Pulmonary artery endothelial cell (primary cell): ENCODE measurements at places on chromosomes 12 and 14. TPM values are rescaled to one million over a fixed set of nuclear protein-coding genes. Genes with fewer than 3 reads are reported as not detected.

DNA sequence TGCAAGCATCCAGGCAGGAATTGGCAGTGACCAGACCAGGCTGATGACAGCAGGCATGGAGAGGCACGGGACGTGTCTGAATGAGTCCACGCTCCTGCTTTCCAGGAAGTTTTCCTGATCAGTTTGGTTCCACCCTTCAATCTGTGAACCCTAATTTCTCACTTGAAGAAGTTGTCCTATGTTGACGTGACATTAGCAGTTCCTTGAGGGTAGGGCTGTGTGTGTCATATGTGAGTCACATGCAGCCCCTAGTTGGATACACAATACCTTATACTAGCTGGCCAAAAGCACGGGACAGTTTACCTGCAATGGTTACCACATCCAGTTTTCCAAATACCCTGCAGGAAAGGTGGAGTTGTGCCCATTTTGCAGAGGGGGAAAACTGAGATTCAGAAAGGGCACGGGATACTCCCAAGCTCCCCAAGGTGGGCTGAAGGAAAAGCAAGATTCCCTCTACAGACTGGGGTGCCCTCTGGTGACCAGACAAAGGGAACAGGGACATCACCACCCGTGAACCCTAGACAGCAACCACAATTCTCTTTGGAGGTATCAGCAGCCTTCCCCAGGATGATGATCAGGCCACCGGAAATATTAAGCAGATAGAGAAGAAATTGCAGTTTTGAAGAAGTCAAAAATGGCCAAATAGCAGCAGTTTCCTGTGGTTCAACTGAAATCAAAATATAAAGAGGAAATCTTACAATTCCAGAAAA, 194.5 kb downstream of the PHETA1 start:
- DNase-seq, result no peak

DNA sequence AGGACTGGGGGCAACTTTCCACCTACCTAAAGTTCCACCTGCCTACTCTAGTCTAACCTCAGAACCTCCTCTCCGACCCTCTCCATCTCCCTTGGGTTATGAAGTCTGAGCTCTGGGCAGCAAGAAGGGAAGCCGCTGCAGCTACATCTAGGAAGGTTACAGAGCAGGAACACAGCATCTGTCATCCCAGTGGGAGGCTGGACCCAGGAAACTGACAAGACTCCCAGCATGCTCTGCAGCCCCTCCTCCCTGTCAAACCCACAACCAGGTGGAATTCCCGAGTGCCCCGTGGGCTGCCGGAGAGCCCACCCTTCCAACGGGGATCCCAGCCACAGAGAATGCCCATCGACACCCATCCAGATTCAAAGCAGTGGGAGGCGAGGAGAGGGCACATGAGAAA, 2.1 kb downstream of the TESC start:
- no peak for DNase-seq

- no peak for DNase-seq
These were observed 10.0 kb downstream of the CDCA4 start for GRCh38 chr14:105010891-105011291.

DNA sequence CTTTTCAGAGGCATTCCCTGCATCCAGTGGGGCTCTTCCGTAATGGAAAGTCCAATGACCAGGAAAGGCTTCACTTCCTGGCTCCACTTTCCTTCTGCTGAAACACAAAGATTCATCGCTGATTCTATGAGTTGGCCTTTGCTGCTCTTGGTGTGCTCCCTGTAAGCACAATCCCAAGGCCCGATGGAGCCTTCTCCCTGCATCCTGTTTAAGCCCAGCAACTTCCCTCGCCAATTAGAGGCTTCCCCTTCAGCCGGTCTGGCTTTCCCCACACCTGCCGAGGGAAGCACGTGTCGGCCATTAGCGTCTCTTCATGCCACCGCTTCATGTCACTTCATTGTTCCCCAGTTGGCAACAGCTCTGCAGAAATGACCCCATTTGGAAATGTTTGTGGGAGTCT, 693.9 kb downstream of the MED13L start:
- DNase-seq, result no peak

DNA sequence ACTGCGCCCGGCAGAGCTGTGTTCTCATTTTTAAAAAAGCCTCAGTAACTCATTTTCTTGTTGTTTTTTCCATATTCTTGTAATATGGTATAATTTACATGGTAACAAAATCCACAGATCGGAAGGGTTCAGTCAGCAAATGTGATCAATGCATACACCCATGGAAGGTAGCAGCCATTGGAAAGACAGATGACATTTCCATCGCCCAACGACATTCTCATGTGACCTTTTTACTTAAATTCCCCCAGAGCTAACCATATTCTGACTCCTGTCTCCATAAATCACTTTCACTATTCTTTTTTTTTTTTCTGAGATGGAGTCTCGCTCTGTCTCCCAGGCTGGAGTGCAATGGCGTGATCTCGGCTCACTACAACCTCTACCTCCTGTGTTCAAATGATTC, 4.9 kb downstream of the PEBP1 start:
- no peak for DNase-seq

DNA sequence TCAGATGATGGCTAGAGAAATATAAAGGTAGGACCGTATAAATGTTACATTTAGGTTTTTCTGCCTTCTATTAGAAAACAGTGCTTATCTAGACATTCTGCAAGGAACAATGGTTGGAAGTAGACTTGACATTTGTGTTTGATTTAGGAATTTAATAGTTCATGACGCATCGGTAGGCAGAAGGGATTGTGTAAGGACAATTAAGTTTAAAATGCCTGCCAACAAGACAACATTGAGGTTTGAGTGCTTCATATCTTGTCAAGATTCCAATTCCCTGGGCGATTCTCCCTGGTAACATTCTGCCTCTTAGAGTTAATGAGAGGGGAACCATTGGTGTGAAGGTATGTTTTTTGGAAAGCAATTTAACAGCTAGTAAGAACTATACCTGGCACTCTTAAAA, 186.8 kb upstream of the RBM19 start:
- DNase-seq, result no peak

GRCh38 chr12:6573001-6573400, 4.9 kb upstream of the NOP2 start:
- no peak for DNase-seq

- no peak for DNase-seq
These were observed 56.2 kb upstream of the BEGAIN start for GRCh38 chr14:100643426-100643825.

The SLC16A7 gene
- total RNA-seq, result 10.7 and 12.4 TPM in 2 replicates

The RACGAP1 gene
- 49.2 and 84.9 TPM in 2 replicates for total RNA-seq

The KCTD10 gene
- 88.1 and 102 TPM in 2 replicates for total RNA-seq

The TAS2R8 gene
- 0.13 TPM in 1 of 2 replicates, not detected in the other for total RNA-seq

The MAPK1IP1L gene
- 22.9 and 23.7 TPM in 2 replicates for total RNA-seq

The CISTR gene
- total RNA-seq, result not detected in 2 replicates

The TCP11L2 gene
- 26.1 and 27.4 TPM in 2 replicates for total RNA-seq

The NELL2 gene
- 0.20 TPM in 1 of 2 replicates, not detected in the other for total RNA-seq

The GLIPR1 gene
- 79.3 and 96.8 TPM in 2 replicates for total RNA-seq
